ENCODE measurements at places on chromosomes 2 and 18.

DNA sequence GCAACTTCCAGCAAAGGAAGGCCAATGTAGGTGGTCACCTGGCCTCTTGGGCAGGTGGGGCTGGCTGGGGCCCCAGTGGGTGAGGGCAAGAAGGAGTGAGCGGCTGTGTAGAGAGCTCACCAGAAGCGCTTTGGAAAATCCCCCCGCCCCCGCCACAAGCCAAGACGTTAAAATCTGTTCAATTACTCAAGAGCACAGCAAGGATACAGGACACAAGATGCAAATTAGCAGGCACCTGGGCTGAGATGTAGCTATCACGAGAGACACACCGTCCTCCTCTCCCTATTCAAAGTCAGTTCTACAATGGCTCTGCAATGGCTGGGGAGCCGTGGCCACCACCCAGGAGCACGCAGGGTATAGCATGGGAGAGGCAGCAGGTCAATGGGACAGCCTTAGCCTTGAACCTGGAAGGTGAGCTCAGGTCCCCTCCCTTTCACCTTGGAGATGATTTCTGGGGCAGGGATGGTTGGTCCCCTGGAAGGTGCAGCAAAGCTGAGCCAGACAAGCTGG, 38.5 kb upstream of the GPR17 start:
- DNase-seq: no peak

GRCh38 chr2:16621316-16621715, 44.3 kb downstream of the CYRIA start:
- DNase-seq: no peak

GRCh38 chr2:62641410-62641843, 64.1 kb upstream of the EHBP1 start:
- no peak for DNase-seq

- no peak for DNase-seq
Observed at GRCh38 chr2:227853765-227854271, 17.6 kb upstream of the DAW1 start.

- DNase-seq: no peak
Observed at GRCh38 chr2:60764736-60765534, 8.9 kb downstream of the PAPOLG start.

- no peak for DNase-seq
Observed at GRCh38 chr2:121826036-121826435, 70.6 kb downstream of the TSN start.

DNA sequence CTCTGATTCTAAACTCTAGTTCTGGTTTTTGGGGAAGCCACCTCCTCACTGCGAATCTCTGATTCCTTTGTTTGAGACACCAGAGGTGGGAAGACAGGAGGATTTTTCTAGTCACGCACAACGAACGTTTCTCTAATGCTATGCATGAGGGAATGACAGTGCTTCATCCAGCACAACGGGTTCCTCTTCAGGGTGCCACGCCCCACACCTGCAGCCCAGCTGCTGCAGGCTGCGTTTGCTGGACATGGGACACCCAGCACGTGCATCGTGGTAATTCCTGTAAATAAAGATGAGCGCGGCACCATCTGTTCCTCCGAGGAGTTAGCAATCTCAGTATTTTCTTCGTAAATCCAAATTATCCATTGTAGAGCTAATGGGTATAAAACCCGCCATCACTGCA, 37.5 kb upstream of the TPO start:
- DNase-seq: no peak

GRCh38 chr2:234850818-234851217, 101.0 kb upstream of the SH3BP4 start:
- DNase-seq: no peak

GRCh38 chr2:119574864-119575263, 30.6 kb downstream of the CFAP221 start:
- no peak for DNase-seq

GRCh38 chr2:95354469-95354901, 48.0 kb upstream of the FAHD2A start:
- no peak for DNase-seq

DNA sequence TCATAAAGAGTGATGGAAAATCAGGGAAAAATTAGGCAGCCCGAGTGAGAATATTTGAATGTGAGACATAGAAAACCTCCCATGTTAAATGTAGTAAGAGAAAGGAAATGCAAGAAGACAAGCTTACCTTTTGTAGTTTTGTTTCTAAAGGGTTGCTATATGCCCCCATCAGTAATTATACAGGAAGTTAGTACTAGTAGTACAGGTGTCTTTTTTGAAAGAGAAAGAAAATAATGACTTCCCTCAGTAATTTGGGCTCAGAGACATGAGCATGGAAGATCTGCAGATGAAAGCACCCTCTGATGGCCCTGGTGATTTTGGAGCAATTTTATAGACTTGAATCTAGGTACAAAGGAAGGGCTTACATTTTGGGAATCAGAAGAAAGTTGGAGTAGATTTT, 80.8 kb downstream of the RHBDD1 start:
- no peak for DNase-seq

- no peak for DNase-seq
Observed at GRCh38 chr18:51122266-51123045, 75.0 kb downstream of the MEX3C start.

DNA sequence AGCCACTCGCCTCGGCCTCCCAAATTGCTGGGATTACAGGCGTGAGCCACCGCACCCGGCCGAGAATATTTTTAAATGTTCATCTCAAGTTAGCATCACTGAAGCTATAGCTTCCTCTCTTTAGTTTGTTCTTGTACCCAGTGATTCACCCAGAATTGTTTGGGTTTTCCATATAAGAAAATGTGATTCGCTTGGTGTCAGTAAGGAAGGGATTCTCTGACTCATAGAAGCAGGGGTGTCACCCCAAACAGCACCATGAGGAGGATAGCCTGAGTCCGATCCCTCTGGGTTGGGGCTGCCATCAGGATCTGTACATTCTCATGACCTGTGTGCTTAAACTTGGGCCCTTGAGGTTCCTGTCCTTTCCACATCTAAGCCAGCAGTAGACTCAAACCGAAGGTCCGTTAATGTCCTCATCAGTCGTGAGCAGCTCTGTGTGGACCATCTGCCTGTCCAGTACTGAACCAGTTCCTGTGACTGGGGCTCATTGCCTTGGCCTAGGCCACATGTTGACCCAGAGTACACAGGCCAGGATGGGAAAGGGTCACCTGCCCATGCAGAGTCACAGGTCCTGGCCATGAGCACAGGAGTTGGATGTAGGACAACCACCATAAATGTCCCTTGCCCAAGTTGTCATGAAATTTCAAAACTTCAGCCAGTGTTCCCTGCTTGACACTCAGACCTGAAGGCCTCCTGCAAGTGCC, 311.9 kb downstream of the GBX2 start:
- DNase-seq: no peak

DNA sequence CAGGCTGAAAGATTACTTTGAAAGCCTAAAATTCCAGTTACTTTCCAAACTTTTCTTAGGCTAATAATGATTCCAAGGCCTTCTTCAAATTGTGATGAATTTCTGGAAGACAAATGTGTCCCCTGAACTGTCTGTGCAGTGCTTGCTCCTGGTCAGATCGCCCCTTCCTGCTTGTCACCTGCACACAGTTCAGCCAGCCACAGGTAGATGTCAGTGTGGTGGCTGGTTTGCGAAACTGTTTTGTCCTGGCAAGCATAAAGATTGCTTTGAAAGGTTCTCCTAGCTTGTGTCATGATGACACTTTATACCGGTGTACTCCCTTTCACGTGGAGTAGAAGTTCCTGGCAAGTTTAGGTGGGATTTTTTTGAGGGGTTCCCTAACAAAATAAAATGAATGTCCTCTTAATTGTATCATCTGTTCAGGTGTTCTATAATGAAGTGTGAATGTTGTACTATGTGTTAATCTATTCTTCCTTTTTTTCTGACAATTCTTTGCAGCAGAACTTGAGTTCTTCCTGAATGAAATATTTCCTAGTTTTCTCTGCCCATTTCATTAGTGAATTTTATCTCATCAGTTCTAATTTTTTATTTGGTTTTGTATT, 298.8 kb downstream of the ZNF407 start:
- no peak for DNase-seq

- DNase-seq: no peak
Observed at GRCh38 chr2:128180031-128180430, 89.0 kb downstream of the UGGT1 start.

- DNase-seq: no peak
Observed at GRCh38 chr2:102103992-102104871, 38.3 kb upstream of the IL1R1 start.

DNA sequence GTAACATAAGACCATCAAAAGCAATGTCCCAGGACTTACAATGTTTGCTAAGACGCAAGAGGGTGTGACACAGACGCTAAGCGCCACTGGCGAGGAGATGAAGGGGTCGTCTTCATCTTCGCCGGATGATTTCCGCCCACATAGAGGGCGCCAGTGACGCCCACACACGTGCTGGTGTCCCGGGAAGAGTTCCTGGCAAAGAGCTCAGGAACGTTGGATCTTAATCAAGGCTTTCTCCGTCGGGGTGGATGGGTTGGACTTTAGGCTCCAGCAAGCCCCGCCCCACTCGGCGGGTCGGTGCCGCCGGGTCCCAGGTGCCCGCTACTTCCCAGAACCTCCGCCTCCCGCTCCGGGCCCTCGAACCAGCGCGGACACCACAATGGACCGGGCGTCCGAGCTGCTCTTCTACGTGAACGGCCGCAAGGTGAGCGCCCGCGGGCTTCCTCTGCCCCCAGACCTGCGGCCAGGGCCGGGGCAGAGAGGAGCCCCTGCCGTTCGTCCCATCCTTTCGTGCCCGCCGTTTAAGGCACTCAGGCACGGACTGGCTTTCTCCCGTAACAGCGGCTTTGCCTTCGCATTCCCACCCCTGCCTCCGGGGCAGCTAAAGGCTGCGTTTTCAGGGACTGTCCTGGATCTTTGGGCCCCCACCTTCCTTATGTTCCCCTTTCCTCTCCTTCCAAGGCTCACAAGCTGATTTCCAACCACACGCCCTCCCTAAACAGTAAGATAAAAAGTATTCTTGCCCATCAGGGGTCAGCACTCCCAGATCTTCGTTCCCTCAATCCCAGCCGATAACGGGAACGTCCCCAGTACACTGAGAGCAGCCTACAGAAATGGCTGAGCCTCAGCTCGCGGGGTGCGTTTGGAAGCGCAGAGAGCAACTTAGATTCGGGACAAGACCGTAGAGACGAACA, at the start of gene AOX1:
Gene AOX1, plus strand, starts transcription at position 285 of the 914 bp plus-strand sequence. Its CDS starts 95 bp downstream, at position 380.
- no peak for DNase-seq

DNA sequence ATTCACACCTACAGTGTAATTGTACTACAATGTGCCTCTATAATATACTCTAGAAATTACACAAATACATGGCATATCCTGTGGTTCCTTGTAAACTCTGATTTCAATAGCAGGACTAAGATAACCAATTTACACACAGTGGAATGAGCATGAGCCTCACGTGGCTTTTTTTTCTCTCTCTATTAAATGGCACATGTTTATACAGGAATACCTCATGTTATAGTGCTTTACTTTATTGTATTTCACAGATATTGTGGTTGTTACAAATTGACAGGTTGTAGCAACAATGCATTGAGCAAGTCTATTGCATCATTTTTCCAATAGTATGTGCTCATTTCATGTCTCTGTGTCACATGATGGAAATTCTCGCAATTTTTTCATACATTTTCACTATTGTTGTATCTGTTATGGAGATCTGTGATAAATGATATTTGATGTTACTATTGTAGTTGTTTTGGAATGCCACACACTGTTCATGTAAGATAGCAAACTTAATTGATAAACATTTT, 260.0 kb downstream of the FSIP2 start:
- DNase-seq: no peak

DNA sequence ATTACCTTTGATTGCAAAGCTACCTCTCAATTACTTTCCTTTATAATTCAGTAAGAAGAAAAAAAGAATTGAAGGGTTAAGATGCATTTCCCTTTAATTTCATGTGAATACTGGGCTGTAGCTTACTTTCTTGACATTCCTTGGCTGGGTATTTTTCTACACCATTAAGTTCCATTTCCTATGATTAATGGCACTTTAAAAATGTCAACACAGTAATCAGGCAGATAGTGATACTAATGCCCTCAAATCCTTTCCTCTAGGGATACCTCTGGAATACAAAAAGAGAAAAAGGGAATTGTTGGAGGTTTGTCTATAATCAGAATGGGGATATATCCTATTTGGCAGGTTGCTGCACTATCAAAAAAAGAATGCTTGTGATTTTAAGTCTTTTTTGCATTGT, 216.9 kb downstream of the SRBD1 start:
- no peak for DNase-seq

- no peak for DNase-seq
Observed at GRCh38 chr2:216345846-216346245, 26.4 kb downstream of the MARCHF4 start.

DNA sequence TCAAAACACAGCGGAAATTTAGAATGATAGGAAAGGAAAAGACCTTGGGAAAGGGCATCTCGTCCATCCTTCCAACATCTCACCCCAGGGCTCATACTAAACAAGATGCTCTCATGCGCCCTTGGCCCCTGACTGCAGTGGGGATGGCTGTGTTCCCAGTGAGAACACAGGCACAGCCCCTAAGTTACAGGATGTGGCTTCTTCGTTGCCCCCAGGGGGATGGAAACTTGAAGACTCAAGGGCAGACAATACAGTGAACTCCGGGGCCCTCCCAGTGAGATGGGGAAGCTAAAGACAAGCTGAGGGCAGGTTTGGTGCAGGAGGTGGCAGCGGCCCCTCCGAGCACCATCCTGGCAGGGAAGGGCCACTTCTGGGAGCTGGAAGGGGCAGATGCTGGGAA, 139.7 kb downstream of the INO80D start:
- no peak for DNase-seq

DNA sequence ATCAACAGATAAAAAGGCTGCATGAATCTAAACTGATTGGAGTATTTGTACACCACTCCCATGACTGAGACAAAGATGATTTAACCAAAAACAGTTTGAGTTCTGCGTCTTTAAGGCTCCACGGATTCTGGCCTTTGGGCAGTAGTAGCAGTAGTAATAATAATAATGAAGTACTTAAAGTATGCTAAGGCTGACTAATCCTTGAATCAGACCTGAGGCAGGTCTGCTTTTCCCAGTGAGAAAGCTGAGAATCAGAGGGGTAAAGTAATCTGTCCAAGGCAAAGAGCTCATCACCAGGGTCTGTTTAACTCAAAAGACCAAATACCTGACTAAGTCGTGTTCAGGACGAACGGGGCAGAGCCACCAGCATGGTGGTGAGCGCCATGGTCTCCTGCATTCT, 61.4 kb downstream of the ID2 start:
- DNase-seq: no peak

- DNase-seq: no peak
Observed at GRCh38 chr2:191474464-191474863, 203.5 kb upstream of the NABP1 start.

- no peak for DNase-seq
Observed at GRCh38 chr2:17996978-17997377, 118.5 kb downstream of the KCNS3 start.

All from NCI-H446 treated with DMSO at 0.1 percent for 48 hours (cell line).